ENCODE measurements at places on chromosomes 6 and 20.
A peak's percentile ranks its signal among the peaks of the same experiment; 100 is the strongest.

- DNase-seq = no peak
Observed at GRCh38 chr6:21874372-21874771, 280.8 kb downstream of the SOX4 start.

GRCh38 chr6:117924690-117925089 lies 17.6 kb downstream of the SLC35F1 start:
- DNase-seq = no peak

GRCh38 chr6:27866357-27867050 lies 45.7 kb downstream of the OR2B2 start:
- peak; percentile 83 for DNase-seq

- DNase-seq = no peak
Observed at GRCh38 chr6:163335056-163335455, 79.5 kb upstream of the QKI start.

DNA sequence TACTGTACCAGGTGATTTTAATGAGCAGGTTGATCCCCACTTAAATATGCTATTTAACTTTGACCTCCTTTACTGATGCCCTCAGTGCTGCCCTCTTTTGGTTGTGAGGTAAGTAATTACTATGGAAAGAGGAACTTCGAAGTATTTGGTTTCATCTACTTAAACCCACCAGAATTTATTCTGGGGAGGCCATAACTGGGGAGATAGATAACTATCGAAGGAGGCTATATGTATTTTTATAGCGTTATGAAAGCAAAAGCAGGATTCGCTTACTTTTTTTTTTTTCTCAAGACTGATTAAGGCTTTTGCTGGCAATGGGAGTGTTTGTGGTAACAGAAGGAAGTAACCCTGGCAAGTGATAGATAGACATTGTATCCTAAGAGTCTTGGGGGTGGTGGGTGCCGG lies 168.9 kb upstream of the CENPW start:
- peak; percentile 33 for DNase-seq

DNA sequence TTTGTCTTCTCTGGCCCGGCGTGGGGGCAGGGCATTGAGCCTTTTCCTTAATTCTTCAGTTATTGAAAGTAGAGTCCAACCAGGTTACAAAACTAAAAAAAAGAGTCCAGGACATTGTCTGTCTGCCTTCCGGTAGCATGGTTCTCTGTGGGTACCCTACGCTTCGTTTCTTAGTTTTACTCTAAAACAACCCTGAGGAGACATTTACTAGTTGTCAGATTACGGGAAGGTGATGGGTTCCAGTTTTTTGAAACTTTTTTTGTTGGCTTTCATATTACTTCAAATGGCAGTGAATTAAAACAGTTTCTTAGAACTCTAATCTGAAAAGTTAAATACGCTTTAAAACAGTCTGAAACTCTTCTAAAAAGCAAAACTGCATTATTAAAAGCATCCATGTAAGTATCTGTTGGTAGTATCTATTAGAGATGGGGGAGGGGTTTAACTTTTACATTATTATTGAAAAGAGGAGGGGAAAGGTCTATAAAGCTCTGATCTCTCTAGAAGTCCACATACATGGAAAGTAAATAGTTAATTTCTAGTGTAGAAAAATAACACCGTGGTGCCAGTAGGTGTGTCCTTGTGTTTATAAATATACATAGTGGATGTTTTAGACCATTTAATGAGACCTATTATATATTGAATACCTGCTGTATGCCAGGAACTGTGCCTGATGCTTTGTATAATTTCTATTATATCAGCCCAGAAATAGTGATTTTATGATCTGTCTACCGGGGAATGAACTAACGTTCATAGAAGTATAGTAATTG lies 2.2 kb downstream of the BICRAL start:
- no peak for DNase-seq

DNA sequence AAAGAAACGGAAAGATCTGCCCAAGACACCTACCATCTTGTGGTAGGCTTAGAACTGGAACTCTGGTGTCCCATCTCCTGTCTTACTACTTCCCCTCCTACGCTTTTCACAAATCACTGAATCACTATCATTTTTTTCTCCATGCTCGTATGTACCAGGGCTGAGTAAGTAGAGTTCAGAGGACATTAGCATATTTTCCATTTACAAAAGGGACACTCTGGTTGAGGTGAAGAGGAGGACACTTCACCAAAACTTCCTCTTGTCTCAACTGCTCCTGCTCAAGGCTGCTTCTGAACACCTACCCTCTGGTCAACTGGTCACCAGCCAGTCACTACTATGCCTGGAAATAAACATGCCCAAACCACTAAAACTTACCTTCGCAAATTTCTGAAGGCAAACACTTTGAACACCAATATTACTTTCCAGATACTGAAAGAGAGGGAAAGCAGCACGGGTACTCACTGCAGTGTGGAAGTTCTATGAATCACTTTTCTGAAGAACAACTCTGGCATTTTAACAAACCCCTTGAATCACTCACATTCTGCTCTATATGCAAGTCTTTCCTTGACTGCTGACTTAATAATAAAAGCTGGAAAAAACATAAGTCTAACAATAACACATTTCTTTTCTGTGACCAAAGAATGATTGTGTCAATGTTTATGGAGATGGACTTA lies 123.3 kb downstream of the INSM1 start:
- DNase-seq = peak; percentile 58

- peak; percentile 88 for DNase-seq
Observed at GRCh38 chr6:105174512-105174911, 5.3 kb downstream of the POPDC3 start.

GRCh38 chr20:20205862-20206236 lies 153.5 kb downstream of the CFAP61 start:
- no peak for DNase-seq

GRCh38 chr20:61311656-61312387 lies 59.8 kb downstream of the CDH4 start:
- no peak for DNase-seq

DNA sequence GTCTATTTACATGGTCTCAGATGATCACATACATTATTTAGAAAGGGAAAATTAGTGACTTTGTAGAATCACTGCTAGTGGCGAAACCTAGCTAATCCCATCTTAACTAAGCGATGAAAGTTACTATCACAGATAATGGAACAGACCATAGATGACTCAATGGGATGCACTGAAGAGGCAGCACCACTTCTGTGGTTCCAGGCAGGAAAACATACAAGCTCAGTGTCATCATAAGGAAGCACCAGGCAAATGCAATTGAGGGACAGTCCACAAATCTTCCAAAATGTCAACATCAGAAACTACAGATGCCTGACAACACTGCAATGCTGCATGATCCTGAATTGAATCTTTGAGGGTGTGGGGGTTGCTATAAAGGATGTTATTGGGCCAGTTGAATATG lies 15.9 kb upstream of the SNAI1 start:
- DNase-seq = no peak
